NCI-H1436 treated with DMSO at 0.1 percent for 48 hours (cell line): ENCODE measurements at places on chromosomes 1 and 21.

DNA sequence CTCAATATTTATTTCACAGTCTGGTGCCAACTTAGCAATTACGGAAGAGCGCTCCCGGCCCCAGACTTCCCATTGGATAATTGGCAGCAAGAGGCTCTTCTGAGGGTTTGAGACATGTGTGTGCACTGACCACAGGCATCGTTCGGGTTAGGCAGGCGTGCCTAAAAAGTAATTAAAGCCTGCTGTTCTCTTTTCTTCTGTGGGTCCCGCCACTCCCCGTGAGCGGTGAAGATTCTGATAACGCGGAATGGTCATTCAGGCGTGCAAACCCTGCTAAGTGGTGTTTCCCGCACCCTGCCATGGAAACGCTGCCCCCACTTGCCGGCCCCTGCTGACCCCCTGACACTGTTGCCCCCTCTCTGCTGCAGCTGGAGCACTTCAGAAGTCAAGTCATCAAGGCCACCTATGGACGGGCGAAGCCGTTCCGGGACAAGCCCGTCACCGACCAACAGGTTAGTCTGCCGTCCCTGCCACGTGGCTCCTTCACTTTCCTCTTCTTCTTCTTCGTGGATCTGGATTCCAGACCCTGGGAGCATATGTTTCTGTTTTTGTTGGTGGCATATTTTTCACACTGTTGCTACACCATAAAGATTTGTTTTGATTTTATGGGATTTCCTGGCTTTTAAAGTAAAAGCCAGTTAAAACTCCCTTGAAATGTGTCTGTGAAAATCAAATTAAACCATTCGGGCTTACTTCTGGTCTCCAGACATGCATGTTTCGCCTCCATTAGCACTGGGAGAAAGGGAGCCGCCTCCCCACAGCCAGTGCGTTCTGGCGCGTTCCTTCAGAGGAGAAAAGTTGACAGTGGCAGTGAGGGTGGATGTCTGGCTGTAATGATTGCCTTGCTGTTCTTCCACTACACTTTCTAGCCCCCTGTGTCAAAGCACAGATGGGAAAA, 79.9 kb downstream of the FHAD1 start:
- no peak for DNase-seq

DNA sequence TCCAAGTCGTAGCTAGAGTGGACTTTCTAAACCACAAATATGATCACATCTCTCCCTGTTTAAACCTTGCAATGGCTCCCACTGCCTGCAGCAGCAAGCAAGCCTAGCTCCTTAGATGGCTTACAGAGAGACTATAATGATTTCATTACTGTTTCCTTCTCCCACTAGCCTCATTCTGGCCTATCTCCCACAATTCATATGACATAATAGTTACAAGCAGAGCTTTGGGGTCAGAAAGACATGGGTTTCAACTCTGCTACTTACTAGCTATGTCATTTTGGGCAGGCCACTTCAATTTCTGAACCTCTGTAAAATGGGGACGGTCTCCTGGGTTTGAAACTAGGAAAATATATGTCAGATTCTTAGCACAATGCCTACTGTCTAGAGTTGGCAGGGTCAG, 143.3 kb downstream of the TRABD2B start:
- no peak for DNase-seq

DNA sequence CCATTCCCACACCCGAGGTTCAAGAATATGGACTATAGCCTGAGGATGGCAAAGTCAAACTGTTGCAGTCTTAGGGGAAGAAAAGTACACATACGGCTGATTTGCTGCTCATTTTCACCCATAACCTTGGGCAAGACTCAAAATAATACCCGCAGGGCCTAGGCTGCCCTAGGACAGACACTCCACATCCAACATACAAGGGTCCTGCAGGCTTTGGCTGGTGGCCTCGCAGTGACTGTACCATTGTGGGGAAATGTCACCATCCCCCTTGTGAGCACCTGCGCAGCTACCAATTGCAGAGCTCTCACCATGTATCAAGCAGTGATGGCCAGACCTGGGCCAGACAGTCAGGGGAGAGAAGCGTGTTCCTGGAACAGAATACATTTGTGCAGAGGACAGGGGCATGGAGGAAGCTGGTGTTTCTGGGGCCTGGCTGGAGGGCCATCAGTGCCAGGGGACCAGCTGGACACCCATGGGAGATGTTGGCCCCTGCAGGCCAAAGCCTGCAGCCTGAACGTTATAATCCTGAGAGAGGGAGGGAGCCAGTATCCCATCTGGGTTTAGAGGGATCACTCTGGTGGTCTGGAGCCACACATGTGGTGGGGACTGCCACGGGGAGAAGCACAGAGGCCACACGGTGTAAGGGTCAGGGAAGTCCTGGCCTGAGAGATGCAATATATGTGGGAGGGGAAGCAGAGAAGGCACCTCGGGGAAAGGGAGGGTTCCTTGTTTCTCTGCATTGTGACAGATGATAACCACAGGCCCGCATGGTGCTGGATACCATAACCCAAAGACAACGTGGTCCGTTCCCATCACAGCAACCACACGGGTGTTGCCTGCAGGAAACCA, 101.2 kb downstream of the GLIS1 start:
- DNase-seq, result no peak

- DNase-seq, result no peak
Measured at GRCh38 chr1:244868484-244869363, 4.4 kb upstream of the HNRNPU start.

DNA sequence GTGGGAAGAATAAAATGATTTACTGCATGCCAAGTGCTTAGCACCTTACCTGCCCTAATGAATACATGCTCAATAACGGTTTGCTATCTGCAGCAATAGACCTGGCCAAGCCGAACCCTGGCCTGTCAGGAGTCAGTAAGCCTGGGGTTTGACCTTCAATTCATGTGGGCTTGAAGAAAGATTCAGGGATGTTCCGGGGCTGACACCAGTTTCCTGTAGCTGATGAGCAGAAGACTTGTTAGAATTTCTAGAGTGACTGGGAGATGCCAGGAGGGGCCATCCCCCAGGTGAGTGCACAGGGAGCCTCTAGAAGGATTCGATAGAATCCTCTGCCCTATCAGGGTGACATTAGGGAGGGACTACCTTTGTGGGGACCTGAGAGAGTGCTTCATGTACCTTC, 210.9 kb downstream of the HIVEP3 start:
- no peak for DNase-seq

DNA sequence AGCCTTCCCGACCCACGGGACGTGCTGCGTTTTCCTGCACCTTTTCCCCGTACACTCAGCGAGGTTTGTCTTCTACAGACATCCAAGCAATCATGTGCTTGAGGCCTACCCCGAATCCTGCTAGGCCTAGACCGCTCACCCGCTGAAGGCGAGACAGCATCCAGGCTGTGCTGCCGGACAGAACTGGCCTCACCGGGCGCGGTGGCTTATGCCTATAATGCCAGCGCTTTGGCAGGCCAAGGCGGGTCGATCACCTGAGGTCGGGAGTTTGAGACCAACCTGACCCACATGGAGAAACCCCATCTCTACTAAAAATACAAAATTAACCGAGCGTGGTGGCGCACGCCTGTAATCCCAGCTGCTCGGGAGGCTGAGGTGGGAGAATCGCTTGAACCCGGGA, 54.1 kb downstream of the ECE1 start:
- no peak for DNase-seq

DNA sequence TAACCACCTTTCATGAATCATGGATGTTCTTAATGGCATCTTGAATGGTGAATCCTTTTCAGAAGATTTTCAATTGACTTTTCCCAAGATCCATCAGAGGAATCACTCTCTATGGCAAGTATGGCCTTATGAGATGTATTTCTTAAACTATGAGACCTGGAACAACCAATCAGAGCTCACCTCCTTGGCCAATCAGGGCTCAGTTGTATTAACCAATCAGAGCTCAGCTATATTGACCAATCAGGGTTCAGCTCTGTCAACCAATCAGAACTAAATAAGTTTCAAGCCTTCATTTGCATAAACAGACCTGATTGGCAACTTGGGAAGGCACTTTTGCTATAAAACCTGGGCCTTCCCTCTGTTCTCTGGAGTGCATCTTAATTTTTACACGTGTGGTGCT, 13.6 kb upstream of the FAM3B start:
- DNase-seq, result no peak

DNA sequence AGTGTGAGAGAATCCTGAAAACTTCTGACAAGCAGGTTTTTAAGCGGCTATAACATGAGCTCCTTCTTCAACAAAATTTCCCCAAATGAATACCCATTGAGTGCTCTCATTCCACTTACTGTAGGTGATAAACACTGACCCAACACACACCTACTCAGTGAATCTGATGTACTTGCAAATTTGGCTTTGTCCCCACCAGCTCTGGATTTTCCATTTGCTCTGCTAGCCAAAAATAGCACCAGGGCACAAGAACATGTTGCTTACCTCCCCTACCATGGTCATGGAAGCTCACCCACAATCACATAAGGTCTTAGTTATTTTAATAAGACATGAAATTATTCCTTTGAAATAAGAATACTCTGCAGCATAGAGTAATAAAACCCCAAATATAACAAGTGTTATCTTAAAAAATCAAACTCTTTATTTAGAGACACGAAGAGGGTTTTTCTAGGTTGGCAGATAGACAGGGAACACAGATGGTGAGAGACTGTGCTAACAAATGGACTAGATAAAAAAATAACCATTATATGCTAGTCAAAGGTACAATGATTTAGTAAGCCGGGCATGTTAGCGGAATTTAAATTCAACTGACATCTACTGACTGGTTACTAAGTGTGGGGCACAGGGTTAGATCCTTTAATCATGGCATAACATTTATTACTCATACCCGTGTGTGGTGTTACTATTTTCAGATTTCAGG, 291.9 kb downstream of the KCNH1 start:
- DNase-seq, result no peak
